ENCODE measurements at places on chromosomes 6 and 20. TPM values are rescaled to one million over a fixed set of nuclear protein-coding genes. Genes with fewer than 3 reads are reported as not detected.

Gene MICA
- total RNA-seq, result 14.9 TPM

Gene ASIP
- total RNA-seq, result not detected

Gene WFDC10B
- not detected for total RNA-seq

Gene ANKRD6
- total RNA-seq, result 5.3 TPM

Gene SDHAF4
- 10.7 TPM for total RNA-seq

Gene SALL4
- total RNA-seq, result 0.35 TPM

Gene PTGIS
- total RNA-seq, result not detected

Gene CST9
- not detected for total RNA-seq

Gene PRRT1
- 3.2 TPM for total RNA-seq

GRCh38 chr6:33630014-33630413 lies 8.9 kb downstream of the ITPR3 start:
- DNase-seq, result no peak

- DNase-seq, result no peak
These were observed 20.6 kb downstream of the TNXB start for GRCh38 chr6:32088487-32089049.

DNA sequence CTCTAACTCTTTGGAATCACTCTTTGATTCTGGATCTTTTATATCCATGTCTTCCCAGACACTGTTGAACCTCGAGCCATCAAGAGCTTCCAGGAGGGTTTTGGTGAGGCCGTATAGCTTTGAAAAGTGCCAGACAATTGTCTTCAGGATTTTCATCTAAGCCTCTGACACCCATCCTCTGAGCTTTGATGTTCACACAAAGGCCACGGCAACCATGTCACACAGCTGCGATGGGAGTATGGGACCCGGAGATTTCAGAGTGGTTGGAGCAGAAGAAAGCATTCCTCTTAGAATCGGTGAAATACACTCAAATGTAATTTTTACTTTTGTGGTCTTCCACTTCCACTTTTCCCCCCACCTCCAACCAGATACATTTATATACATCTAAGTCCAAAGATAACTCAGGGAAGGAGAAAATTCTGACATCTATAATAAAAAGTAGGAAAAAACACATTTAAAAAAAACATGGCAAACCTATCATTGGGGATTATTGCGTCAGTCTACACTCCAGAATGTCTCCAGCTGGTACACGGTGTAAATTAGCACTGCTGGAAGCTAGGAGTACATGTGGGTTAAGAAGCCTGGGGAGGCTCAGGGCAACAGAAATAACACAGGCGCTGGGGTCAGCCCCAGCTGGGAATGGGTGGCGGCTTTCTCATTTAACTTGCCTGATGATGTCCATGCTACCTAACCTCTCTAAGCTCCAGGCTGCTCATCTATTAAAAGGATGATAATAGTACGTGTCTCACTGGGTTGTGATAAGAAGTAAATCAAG lies 92.7 kb downstream of the LY86 start:
- no peak for DNase-seq

DNA sequence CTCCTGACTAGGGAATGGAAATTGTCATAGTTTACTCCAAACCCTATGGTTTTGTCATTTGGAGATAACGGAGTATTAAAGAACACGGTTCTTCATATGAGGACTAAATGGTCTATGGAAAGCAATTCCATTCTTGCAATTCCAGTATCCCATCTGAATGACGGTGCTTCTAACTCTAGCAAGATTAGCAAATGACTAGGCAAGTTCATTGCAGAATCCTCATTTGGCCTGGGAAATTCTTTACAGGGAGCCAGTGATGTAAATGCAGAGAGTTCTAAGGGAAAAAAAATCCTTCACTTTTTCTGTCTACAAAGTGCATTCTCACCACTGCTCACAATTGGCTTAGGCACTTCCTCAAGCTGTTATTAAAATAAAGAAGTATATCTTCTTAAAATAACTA lies 111.5 kb downstream of the MOXD1 start:
- no peak for DNase-seq

DNA sequence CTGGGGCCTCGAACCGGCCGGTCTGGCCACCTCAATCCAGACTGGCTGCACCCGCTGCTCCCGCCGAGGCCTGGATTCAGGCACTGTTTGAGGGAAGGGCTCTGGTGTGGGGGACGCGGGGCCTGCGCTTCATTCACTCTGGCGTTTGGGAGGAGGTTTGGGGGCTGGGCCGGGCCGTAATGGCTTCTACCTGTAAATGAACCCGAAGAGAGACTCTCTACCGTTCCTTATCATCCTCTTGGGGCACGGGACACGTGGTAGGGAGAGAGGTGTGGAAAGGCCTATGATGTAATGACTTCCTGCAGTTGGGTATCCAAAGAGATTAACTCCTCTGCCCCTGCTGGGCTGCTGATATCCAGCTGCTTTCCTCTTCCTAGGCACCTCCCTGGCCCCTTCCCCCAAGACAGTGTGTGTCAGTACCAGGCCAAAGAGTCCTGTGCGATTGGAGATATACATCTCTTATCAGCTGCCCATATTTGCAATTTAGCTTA lies 1.8 kb downstream of the FOXO3 start:
- DNase-seq, result no peak

- DNase-seq, result no peak
These were observed 10.3 kb upstream of the PRSS16 start for GRCh38 chr6:27237089-27237803.

DNA sequence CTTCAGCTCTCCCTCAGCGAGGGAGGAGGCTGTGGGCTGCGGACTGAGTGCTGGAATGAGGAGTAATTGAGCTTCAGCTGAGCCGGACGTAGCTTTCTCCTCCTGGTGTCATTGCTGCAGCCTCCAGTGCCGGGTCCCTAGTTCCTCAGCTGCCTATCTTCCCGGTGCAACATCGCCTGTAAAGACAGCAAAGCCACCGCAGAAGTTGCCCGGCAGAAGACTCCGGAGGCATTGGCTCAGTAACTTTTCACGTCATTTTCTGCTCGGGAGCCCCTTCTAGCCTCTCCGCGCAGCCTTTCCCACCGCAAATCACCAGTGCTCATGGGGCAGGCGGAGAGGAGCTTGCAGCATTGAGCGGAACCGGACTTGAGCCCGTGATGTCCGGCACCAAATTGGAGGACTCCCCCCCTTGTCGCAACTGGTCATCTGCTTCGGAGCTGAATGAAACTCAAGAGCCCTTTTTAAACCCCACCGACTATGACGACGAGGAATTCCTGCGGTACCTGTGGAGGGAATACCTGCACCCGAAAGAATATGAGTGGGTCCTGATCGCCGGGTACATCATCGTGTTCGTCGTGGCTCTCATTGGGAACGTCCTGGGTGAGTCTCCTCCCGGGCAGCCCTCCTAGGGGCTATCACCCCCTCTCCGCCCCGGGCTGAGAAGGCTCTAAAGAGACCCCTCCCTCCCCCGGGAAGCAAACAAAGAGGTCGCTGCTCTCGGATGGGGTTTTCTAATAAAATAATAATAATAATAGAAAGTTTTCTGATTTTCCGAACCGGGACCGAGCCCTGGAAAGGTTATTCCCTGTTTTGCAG lies at the start of gene HCRTR2:
HCRTR2 (plus strand) TSS at position 305 of the 816 bp plus-strand sequence; CDS start at position 378, 73 bp downstream.
- DNase-seq, result no peak

DNA sequence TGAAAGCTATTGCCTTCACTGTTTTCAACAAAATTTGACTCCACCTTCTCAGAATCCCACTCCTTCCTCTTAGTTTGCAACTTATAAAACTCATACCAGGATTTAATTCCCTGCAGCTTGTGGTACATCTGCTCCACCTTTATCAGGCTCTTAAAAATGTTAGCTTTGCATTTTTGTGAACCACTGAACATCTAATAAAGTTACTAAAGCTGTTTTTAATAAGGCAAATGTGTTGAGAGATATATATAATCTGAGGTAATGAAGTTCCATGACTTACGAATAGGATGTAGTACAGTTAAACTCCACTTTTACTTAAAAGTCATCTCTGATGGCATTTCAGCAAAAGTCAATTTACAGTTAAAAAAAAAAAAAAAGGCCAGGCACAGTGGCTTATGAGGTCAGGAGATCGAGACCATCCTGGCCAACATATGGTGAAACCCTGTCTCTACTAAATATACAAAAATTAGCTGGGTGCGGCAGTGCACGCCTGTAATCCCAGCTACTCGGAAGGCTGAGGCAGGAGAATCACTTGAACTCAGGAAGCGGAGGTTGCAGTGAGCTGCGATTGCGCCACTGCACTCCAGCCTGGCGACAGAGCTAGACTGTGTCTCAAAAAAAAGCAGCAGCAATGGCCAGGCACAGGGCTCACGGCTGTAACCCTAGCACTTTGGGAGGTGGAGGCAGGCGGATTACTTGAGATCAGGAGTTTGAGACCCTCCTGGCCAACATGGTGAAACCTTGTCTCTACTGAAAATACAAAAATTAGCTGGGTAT lies 106.2 kb downstream of the KIF13A start:
- no peak for DNase-seq

DNA sequence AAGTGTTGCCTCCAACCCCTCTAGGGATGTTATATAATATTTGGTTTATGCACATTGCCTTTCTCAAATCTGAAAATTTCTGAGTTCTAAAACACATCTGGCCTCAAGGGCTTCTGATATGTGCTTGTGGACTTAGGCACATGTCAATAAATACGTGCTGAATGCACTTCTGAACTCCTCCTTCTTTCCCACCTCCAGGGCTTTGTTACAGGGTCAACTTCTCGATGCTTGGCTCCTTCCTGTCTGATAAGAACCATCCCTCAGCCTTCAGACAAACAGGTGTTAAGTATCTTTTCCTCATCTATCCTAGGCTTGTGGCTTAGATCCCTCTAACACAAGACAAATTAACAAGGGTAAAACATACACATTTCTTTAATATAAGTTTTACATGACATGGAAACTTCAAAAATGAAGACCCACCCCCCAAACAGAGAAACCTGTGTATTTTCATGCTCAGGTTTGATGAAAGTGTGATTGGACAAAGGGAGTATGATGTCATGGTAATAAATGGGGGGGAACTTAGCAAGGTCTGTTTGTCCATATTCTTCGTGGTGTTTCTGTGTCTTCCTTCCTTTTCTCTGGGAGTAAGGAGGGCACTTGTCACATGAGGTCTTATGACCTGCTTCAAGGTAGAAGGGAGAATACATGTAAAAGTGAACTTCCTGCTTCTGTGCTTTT lies 326.9 kb downstream of the CD83 start:
- DNase-seq, result no peak

DNA sequence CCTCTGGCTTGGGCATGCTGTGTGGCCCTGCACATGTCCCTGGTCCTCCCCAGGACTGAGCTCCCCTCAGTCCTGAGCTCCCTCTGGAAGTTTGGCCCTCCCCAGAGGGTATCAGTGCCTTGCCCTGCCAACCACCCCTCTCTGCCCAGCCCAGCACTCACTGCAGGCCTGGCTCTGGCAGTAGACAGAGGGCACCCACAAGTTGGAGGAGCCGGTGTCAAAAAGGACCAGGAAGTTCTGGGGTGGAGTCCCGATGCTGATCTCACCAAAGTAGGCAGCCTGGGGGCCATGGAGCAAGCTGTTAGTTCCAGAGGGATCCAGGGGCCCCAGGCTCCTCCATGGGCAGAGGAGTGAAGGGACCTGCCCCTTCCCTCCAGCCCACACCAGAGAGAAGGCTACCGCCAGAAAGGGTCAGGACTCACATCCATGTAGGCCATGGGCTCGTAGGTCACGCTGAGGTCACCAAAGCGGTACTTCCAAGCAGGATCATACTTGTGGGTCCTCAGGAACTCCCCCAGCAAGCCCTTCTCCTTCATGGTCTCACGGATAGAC lies 2.9 kb downstream of the PGC start:
- no peak for DNase-seq

DNA sequence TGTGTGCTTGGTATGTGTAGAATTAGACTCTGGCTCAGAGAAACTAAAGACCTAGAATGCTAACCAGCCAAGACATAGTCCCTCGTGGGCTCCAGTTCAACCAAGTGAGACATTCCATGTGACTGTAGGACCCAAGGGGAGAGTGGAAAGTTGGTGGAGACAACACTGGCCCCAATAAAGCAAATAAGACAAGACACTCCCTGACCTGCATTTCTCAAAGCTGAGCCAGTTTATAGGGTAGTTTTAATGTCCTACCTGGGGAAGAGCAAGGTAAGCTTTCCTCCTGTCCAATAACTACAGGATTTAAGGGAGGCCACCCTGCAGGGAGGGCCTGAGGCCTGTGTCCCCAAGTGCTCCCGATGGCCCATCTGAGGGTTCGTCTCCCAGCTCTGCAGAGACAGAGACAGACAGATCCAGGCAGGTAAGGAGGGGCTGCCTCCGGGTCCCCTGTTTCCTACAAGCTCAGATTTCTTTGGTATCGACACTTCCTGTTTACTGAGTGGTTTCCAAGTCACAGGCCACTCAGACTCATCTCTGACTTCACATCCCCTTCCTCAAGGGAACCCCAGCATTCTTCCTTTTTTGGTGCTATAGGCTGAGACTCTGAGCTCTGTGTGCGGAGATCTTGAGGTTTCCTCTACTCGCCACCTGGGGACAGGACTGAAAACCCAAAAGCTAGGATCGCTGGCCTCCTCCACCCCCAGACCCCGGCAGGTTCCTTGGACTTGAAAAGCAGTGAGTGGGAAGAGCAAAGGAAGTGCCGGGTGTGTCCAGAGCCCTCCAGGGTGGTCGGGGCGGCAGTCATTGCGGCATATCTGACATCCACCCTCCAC lies 92.4 kb downstream of the PRND start:
- peak; percentile 81 for DNase-seq

- DNase-seq, result peak; percentile 43
These were observed 37.5 kb downstream of the NOX3 start for GRCh38 chr6:155418017-155418761.

GRCh38 chr6:68468244-68468884 lies 166.7 kb upstream of the ADGRB3 start:
- DNase-seq, result no peak

GRCh38 chr6:165744555-165745228 lies 81.7 kb upstream of the PDE10A start:
- DNase-seq, result no peak

DNA sequence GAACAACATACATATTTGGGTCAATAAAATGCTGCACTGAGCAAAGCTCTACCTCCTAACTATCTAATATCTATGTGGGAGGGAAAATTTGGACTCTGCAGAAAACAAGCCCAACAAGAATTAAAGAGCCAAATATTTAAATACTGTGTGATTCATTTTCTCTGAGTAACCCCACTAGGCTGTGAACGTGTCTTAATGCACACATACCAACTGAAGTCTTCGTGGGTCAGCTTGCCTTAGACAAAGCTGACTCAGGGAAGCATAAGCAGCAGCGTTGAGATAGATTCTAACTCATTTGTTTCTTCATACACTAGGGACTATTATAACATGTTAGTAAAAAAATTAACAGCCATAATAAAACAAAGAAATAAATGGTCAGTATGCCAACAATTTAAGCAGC lies 114.3 kb downstream of the GJA1 start:
- no peak for DNase-seq

GRCh38 chr20:58765780-58766179 lies 73.2 kb downstream of the NPEPL1 start:
- DNase-seq, result no peak

- DNase-seq, result no peak
These were observed 16.5 kb downstream of the PEDS1 start for GRCh38 chr20:50136822-50137599.

Data from T-cell (primary cell).